ENCODE measurements at places on chromosomes 6 and 20.

GRCh38 chr6:4905826-4906225 is 98.0 kb downstream of the RPP40 start:
- no peak for DNase-seq

DNA sequence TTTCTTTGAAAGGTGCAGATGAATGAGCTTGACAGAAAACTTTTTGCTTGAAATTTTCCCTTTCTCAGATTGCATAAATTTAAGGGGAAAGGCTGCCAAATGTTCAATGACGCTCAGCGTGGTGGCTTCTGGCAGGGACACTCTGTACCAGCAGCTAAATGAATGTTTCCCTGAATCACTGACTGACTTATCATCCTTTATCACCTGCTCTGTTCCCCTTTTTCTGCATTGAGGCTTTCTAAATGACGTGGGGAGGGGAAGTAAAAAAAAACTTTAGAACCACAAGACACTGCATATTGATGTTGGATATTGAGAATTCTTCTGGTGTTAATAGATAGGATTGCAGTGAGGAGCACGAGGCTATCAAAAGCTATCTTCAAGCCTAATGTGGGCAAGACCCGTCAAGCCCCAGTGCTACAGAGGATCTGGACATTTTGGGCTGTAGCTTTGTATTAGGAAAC is 46.9 kb upstream of the ENPP5 start:
- no peak for DNase-seq

DNA sequence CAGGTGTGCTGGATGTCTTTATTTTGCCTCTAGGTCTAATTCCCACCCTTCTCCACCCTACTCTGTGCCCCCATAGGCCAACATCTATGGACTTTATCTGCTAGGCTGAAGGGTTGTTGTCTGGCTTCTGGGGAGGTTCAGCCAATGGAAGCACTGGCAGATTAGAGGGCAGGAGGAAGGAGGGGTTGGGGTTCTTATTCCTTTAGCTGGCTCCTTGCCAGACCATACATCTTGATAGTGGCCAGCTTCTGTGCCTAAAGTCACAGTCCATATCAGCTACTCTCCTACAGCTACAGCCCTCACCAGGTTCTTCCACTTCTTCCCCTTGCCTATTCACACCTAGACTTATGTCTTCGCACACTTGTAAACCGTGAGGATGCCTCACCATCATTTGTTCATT is 41.1 kb downstream of the ROS1 start:
- DNase-seq, result no peak

GRCh38 chr6:147361311-147361981 is 147.0 kb upstream of the SAMD5 start:
- no peak for DNase-seq

- no peak for DNase-seq
Measured at GRCh38 chr6:2688401-2689064, 62.2 kb downstream of the MYLK4 start.

DNA sequence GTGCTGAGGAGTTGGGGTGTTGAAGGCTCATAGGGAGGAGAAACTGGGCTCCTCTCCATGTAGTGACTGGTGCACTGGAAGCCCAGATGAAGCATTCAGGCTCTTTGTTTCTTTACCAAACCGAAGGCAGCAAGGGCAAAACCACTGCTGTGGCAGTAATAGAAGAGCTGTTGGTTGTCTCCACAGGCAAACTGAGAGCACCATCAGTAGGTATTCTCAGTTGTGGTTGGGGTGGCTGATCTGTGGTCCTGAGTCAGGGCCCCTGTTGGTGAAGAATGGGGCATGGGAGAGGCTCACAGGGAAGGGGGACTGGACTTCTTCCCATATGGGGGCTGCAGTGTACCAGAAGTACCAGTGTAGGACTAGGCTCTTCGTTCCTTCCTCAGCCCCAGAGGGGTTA is 460.2 kb upstream of the IMPG1 start:
- no peak for DNase-seq

- DNase-seq, result no peak
Measured at GRCh38 chr20:2331106-2331505, 35.3 kb downstream of the TGM3 start.

DNA sequence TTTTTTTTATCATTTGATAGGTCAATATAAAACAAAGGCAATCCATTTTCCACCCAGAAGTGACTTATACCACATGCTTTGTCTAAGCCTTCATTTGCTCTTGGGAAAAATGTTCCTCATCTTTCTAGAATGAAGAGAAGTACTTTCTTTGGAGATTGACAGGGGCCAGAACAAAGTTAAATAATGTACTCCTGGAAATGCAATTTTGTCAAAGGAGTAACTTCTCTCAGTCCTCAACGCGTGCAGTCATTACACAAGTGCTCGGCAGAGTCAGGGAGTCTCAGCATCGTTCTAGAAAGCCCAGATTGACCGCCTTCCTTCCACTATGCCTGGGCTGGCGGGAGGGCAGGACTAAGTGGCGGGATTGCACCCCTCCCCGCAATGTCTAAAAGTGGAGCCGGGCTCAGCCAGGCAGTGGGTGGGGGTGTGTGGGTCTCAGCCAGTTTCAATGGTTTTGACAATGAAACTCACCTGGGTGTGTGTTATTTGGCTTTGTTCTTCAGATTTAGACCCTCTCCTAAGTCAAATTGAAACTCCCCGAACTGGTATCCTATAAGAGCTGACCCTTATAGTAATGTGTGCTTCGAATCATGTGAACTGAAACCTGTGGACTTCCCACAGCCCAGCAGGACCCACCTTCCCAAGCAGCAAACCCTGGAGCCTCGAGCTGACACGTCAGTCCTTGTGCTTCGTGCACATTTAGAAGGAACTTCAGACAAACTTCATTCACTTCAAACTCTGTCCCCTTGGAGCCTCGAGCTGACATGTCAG is 63.2 kb upstream of the DUSP22 start:
- no peak for DNase-seq
